Choroid plexus epithelial cell (primary cell): ENCODE measurements at places on chromosomes 5 and 9.

DNA sequence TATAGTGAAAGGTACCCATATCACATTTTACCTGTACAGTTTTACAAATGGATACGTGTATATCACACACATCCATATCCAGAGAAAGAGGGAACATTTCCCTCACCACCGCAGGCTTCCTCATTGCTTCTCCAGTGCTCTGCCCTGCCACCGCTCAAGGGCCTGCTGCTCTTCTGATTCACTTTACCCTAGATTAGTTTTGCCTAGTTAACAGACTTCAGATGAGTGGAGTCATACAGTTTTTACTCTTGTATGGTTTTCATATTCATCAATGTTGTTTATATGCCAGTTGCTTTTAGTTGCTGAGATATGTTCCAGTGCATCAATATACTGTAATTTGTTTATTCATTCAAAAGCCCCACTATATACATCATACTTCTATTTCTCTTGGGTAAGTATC, 53.9 kb upstream of the POMT1 start:
- no peak for DNase-seq

GRCh38 chr5:17020678-17021601, 84.9 kb upstream of the MYO10 start:
- no peak for DNase-seq

GRCh38 chr9:101388507-101388993, 3.7 kb upstream of the BAAT start:
- DNase-seq: peak; percentile 30

GRCh38 chr9:137126786-137127185, 12.2 kb upstream of the GRIN1 start:
- no peak for DNase-seq

- DNase-seq: peak; percentile 84
Observed at GRCh38 chr5:145811834-145812625, 23.1 kb downstream of the PRELID2 start.
